ENCODE measurements at places on chromosomes 3 and 15.

DNA sequence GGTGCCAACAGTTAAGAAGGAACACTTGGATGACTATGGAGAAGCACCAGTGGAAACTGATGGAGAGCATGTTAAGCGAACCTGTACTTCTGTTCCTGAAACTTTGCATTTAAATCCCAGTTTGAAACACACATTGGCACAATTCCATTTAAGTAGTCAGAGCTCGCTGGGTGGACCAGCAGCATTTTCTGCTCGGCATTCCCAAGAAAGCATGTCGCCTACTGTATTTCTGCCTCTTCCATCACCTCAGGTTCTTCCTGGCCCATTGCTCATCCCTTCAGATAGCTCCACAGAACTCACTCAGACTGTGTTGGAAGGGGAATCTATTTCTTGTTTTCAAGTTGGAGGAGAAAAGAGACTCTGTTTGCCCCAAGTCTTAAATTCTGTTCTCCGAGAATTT is 3.0 kb downstream of the SKIL start:
- no peak for DNase-seq

DNA sequence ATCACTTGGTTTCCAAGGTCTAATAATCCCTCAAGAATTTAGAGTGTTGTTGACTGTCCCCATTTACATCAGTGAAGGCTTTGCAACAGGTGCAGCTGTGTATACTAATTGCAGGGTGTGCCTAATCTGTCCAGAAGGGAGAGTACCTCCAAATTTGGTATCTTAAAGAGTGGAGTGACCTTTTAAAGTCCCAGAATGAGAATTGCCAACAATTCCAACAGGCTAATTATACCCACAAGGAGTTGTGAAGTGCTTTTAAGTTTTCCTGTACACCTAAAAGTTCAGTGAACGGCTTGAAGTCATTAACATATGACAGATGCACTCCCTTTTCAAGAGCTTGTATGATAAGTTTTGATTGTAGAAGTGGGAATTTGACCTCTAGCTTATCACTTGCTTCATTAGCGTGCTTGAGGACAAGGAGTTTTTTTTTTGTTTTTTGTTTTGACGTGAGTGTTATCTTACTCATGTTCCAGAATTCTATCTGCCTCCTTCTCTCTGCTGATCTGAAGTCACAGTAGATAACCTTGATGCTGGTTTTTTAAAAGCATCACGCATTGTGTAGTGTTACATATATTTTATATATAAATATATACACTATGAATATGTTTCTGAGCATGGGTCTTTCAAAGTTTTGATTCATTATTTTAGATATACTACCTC is 26.3 kb downstream of the CDIN1 start:
- no peak for DNase-seq

DNA sequence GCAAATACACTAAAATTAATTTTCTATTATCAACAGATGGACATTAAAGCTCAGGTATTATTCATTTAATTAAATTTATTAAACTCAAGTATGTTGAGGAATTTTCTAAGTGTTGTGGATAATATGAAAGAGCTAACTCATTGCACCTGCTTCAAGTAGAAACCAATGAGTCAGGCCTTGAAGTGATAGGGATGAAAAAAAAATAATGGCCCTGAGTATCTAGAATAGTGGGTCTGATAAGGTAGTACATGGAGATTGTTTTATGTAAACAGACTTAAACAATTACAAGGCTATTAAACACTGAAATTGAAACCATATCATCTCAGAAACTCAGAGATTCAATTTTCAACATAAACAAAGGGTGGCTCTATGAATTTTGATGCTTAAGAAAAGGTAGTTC is 857.1 kb upstream of the GBE1 start:
- DNase-seq, result no peak

DNA sequence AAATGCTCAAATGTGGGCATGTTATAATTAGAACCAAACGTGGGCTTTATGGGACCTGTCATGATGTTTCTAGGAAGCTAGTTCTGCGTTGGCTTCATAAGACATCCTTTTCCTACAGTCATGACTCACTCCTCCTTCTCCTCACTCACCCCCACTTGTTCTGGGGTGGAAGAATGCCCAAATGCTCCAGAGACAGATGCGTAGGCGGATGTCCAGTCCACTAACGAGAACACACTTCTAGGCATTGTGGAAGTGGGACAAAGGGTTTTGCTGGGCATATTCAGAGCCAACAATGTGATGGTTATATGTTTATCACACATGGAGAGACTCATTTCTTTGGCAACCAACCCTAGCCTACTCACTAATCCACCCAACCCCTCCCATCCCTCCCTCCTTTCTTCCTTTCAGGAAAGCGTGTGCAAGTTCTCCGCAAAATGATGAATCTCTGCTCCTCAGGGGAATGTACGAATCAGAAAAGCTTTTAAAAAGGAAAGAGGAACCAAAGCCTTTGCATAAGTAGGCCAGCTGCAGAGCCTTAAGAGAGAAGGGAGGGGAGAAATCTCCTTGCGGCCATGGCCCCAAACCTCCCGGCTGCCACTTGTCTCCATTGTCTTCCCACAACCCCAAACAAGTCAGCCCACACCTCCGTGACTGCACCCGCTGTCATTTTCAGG is 123.0 kb upstream of the SPRED1 start:
- DNase-seq, result no peak

DNA sequence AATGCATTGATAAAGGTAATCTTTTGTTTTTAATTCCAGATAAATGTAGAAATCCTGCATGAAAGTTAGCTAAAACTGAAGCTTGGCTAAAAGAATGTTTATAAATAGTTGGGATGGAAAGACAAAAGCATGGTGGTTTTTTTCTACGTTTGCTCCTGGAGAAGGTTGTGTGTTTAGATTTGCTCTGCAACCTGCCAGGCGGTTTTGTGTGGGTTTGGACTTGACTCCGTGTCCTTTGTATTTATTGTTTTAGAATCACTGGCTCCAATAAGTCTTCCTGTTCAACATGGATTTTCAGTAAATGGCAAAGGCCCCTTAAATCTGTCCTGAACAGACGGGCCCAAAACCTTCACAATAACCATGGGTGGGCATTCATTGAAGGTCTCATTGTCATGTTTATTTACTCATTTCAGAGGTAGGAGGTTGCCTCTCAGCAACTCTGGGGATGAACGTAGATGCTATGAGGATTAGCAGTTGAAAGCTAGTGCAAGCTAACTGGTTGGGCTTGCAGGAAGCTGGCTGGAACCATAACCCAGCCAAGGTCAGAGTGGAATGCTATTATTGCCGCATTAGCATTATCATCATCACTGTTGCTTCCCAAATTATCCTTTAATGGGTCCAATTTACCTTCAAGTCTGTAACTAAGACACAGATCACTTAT is 60.6 kb upstream of the ADAMTS9 start:
- DNase-seq, result no peak

DNA sequence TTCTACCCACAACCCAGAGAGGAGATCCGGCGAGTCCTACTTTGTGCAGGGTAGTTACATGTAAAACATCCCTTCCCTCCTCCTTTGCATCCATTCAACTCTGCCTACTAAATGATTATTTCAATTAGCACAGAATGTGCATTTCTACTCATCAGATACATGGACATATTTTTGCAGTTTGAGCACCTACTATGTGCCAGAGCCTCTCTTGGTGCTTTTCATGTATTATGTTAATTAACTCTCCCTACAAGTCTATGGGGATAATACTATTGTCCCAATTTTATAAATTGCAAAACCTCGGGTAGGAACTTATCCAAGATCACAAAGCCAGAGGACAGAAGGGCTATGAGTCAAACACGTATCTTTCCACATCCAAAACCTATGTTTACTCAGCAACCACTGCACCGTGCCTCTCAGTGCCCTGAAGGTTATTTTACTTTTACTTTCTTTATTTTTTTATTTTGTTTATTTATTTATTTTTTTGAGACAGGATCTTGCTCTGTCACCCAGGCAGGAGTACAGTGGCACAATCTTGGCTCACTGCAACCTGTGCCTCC is 432.8 kb downstream of the MAGI1 start:
- DNase-seq, result no peak

GRCh38 chr15:90482124-90483011 is 47.4 kb upstream of the CRTC3 start:
- peak; percentile 21 for DNase-seq

GRCh38 chr3:70277304-70277703 is 35.1 kb downstream of the MDFIC2 start:
- no peak for DNase-seq

DNA sequence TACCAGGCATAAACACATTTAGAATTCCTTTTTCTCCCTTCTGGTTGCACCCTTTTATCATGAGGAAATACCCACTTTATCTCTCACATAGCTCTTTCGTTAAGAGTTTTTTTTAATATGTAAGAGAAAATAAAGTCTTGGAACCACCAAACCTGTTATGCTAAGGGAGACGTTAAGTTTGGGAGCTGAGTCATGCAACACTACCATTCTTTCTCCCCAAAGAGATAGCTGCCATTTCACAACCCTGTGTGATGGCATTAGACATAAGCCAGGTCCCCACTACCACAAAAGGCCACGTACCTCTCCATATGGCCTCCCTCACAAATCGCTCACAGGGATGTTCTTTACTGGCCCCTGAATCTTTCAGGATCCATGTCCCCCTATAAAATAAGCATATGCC is 7.6 kb upstream of the NIPA1 start:
- no peak for DNase-seq

- no peak for DNase-seq
Observed at GRCh38 chr15:70777170-70777926, 14.0 kb upstream of the UACA start.

DNA sequence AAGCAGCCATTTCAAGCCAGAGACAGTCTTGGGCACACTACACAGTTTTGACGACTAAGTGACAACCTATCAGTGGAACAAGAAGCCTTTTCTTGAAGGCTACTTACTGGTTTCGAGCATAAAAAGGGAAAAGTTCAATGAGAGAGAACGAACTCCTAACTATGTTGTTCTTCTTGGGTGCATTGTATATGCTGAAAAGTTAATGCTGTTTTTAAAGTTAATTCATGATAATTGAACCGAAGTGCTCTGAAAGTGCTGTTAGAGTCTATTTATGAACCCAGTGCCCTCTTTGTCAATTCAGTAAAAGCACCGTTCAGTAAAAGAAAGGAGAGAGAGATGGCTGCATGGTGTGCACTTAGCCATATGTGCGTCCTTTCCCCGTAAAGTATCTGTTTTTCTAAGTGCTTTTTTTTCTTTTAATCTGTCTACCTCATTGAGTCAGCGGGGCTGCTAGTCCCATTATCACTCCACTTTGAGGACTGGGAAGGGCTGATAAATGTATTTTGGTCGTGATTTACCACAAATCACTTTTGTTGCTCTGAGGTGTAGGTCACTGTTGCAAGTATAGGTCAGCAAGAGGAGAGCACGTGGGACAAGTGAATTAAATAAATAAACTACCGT is 380.7 kb upstream of the GOLIM4 start:
- DNase-seq, result no peak

DNA sequence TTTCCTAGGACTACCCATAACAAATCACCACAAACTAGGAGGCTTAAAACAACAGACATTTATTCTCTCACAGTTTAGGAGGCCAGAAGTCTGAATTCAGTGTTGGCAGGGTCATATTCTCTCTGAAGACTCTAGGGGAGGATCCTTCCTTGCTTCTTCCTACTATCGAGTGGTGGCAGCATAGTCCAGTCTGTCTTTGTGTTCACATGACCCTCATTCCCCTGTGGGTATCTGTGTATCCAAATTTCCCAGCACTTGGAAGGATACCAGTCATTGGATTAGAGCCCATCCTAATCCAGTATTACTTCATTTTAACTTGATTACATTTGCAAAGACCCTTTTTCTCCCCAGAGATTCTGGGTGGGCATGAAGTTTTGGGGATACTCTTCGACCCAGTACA is 63.8 kb downstream of the GMPS start:
- no peak for DNase-seq

DNA sequence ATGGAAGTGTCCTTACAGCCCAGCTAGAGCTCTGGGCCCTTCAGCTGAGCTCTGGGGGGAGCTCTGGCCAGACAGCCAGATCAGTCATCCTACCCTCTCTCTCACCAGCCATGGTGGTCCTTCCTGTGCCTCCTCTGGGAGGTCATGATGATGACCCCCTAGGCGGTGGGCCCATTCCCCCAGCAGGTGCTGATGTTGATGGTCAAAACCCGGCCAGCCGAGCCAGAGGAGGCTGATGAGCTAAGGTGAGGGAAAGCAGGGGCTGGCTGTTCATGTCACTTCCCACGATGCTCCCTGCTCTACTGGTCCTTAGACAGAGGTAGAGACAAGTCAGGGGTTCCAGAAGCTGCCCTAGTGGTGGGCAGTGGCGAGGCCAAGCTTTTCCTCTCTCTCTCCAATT is 35.0 kb downstream of the GRAMD2A start:
- no peak for DNase-seq

DNA sequence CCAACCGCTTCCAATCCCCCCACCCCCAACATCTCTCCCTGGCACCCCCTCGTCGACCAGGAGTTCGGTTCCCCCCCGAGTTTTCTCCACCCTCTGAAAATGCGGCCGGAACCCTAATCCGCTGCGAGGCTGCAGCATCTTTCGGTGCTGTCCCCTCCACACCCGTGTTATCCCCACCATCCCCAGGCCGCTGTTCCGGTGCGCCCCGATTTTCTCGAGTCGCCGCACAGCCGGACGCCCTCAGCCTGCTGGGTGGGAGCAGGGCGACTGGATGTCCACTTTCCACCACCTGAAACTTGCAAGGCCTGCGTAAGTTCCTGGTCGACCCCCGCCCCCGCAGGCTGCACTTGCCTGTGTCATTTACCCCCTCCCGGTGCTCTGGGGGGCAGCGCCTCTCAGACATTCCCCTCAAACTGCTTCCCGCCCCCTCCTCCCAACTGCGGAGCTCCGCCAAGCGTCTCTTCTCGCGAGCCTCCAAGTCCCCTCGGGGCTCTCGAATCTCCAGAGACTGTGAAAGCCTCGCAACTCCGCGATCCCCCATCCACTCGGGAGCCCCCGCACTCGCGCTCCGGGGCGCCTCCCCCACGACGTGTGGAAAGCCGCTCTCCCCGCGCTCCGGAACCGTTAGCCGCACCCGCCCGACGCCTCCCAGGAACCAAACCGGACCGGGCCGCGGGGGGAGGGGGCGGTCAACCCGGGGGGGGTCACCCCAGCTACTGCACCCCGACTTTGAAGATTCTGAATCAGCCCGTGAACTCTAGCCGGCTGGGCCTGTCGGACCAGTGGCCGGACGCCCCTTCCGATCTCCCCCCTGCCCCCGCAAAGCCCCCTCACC is 566 bp downstream of the ETV5 start:
- no peak for DNase-seq

GRCh38 chr15:41940441-41940857 is 31.9 kb downstream of the EHD4 start:
- DNase-seq, result no peak

GRCh38 chr3:129663045-129663446 is 56.6 kb upstream of the PLXND1 start:
- DNase-seq, result no peak
